Activated T-cell treated with anti-CD3 and anti-CD28 coated beads, Interleukin-2, amount 50 U/mL, for 4 hours (primary cell): ENCODE measurements at places on chromosomes 13 and 19. TPM values are rescaled to one million over a fixed set of nuclear protein-coding genes. Genes with fewer than 3 reads are reported as not detected.

DNA sequence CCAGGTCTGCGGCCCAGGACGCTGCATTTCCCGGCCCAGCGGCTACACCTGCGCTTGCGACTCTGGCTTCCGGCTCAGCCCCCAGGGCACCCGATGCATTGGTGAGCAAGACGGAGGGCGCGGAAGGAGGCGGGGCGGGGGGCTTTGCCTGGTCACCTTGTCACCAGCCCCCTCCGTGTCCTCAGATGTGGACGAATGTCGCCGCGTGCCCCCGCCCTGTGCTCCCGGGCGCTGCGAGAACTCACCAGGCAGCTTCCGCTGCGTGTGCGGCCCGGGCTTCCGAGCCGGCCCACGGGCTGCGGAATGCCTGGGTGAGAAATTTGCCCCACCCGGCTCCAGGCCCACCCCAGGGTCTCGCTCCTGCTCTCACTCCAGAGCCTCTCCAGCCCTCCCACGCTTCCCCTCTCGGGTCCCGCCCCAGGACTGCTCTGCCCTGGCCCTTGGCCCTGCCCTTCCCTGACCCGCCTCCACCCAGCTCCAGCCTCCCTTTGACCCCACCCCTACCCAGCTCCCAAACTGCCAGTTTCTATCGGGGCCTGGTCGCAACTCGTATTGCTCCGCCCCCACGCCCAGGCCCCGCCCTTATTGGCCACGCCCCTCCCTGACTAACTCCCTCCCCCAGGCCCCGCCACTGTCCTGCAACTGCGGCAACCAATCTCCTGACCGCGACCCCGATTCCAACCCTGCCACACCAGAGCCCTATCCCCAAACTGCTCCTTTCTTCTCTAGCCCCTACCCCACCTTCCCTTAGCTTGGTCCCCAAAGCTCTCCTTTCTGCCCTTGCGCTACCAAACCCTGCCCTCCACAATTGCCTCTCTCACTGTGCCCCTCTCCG, 8.6 kb downstream of the LTBP4 start:
- DNase-seq = peak; percentile 88

DNA sequence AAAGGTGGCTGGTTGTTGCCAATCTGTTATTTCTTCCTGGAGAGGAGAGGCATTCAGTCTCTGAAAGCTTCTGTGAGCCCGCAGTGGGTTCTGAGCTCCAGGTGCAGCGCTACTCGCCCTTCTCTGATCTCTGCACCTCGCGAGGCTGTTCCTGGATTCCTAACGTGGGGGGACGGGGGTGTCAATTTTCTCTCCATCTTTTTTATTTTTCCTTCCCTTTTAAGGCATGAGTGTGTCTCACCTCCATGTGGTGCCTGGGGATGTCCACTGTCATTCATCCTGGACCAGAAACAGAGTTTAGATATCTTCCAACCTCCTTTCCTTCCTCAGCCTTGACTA, 626 bp downstream of the ZNF233 start:
- DNase-seq = no peak

PTGER1 gene
- not detected for total RNA-seq

LTBP4 gene
- 251 TPM for total RNA-seq

KLK11 gene
- total RNA-seq = not detected

GAS6 gene
- 0.71 TPM for total RNA-seq
